ENCODE measurements at places on chromosomes 1 and 21.

DNA sequence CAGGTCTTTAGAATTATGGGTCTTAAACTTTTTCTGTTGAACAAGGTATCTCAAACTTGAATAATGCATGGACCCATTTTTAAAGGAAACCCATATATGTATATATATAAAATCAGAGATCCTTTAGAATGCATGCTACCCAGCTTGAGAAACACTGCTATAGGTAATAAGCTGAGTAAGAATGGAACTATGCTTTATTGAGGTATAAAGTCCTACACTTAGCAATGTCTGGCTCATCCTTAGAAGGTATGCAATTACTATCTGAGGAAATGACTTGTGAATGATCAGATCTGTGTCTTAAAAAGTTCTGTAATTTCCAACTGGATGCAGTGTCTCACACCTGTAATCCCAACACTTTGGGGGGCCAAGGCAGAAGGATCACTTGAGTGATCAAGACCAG, 11.2 kb downstream of the TRAF3IP3 start:
- no peak for DNase-seq

- no peak for DNase-seq
Measured at GRCh38 chr1:5887349-5887970, 104.8 kb downstream of the NPHP4 start.

DNA sequence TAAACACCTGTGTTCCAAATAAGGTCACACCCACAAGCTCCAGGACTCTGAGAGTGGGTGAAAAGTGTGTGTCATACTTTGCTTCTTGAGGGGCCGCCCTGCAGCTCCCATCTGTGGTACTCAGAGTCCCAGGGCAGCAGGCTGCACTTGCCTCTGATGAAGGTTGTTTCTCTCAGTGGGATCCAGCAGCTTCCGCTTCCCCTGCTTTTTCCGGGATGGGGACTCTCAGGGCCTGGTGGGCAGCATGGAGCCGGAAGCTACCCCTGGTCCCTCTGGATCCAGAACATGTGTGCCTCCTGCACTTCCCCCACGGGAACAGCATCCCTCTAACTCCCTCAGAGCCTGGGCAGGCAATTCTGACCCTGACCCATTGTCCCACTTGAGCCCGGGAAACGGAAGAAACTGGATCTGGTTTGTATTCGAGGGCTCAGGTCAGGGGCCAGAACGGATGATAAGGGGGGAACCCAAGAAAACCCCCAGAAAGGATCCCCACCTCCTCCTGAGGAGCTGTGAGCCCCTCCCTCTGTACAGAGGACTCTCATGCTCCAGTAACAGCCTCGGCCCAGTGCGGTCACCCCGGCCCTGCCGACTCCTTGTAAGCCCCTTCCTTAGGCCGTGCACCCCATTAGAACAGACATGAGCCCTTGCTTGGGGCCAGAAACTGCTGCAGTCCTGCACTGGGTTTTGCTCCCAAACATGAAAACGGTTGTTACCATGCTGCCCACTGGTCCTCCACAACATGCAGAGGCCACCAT, 189.5 kb upstream of the C1orf174 start:
- no peak for DNase-seq

- no peak for DNase-seq
Measured at GRCh38 chr1:56390934-56391731, 188.2 kb downstream of the PLPP3 start.

GRCh38 chr1:203180611-203181330, 5.1 kb upstream of the MYBPH start:
- no peak for DNase-seq

- no peak for DNase-seq
Measured at GRCh38 chr1:35175098-35175576, 17.8 kb downstream of the SFPQ start.

- no peak for DNase-seq
Measured at GRCh38 chr1:58849551-58849950, 65.7 kb upstream of the JUN start.

DNA sequence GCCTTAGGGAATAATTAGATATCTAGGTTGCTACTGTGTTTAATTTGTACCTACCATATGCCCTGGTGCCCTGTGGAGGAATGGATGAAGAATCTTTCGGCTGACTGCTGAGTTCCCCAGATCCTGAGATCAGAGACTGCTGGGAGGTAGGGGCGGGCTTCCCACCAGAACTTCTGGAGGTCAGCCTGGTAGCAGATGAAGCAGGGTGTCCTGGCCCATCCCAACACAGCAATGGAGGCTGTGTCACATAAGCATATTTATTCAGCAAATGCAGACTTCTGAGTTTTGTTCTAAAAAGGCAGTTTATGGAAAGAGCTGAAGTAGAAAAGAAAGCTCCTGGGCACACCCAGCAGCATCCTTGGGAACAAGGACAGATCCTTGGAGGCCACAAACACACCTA, 74.0 kb downstream of the KRTAP19-8 start:
- DNase-seq: no peak
